ENCODE measurements at places on chromosomes 6 and 20.

GRCh38 chr6:5078121-5078669, 6.9 kb upstream of the PPP1R3G start:
- no peak for DNase-seq

- DNase-seq: no peak
Measured at GRCh38 chr6:125717120-125717731, 32.2 kb upstream of the HEY2 start.

DNA sequence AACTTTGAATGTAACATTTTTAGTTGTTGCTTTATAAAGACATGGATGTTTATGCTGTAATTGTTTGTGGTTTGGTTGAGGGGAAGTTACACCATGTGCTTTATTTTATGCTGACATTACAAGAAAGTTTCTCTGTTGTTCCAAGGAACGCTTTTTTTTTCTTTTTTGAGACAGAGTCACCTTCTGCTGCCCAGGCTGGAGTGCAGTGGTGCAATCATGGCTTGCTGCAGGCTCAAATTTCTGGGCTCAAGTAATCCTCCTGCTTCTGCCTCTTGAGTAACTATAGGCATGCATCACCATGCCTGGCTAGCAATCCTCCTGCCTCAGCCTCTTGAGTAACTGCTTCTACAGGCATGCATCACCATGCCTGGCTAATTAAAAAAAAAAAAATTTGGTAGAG, 21.0 kb upstream of the IFNGR1 start:
- DNase-seq: no peak

DNA sequence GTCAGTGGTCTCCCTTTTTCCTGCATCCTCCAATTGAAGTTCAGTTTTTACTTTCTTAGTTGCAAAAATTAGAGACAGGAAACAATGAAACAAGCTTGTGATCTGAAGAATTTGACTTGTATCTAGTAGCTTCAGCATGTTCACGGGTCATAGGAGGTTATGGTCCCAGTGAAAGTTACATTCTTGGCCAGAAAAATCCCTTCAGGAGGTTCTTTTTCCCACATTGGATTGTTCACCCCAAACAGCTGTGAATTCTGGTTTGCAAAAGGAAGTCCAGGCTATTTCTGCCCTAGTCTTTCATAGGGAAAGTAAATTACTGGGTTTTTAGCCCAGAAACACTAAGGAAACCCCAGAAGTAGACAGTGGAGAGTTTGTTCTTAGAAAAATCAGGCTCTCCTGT, 8.1 kb downstream of the ANKS1A start:
- DNase-seq: no peak

DNA sequence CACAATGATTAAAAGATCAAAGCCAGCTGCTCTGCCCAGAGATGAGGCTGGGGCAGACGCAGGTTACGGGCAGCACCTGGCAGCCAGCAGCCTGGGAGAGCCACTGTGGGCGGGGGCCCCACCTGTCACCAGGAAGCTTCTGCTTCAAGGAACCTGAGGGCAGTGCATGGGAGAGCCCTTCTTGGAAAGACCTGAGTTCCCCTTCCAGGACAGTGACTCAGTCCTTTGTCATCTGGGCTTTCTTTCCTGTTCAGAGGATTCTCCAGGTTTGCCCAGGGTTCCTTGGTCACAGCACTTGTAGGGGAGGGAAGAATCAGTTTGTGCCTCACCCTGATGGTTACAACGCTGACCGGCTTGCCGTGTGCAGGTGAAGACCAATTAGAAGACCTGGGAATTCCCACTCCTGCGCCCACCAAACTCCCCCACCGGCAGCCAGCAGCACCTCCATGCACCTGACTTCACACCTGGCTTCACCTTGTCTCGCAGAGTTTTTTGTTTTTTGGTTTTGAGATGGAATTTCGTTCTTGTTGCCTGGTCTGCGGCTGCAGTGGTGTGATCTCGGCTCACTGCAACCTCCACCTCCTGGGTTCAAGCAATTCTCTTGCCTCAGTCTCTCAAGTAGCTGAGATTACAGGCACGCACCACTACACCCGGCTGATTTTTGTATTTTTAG, 2.0 kb downstream of the ZBP1 start:
- no peak for DNase-seq

DNA sequence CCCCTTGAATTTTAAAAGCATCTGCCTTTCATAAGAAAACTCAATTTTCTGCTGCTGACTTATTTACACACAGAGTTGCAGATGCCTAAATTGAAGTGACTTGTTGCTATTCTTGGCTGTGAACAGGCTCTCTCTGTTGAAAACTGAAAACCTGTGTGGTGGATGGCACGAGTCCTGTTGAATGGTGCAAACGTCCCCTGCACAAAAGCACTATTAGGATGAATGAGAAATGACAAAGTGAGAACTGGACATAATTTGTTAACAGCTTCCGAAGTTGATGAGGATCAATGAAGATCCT, 201.7 kb upstream of the PREP start:
- DNase-seq: no peak

DNA sequence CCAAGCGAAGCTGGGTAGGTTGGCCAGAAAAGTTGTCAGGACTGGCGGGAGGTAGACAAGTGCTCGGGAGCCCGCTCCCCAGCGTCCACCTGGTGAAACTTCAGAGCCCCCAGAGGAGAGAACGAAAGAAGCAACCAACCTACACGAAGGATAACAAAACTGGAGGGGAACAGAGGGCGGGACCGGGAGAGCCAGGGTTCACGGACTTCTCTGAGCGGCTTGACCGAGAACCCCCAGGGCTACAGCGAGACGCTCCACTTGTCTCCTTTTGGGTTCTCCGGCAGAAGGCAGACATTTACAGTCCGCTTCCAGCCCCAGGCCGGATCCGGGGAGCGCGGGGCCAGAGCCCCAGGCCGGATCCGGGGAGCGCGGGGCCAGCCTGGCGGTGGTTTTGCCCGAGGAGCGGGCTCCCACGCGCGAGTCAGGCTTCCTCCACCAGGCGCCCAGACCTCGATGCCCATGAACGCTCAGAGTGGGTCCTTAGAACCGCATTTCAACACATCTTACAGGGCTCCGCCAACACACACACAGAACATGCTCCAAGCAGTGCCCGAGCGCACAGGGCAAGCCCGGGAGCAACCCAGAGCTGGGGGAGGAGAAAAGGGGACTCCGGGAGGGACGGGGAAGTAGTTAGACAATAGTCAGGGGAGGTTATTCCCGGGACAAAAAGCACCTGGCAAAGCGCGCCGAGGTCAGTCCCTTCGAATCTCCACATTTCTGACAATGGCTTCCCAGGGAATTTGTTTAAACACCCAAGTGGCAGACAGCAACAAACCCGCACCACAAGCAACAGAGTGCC, 1.1 kb downstream of the PTPRK start:
- no peak for DNase-seq

- DNase-seq: no peak
Measured at GRCh38 chr6:133288662-133289061, 47.5 kb downstream of the EYA4 start.

DNA sequence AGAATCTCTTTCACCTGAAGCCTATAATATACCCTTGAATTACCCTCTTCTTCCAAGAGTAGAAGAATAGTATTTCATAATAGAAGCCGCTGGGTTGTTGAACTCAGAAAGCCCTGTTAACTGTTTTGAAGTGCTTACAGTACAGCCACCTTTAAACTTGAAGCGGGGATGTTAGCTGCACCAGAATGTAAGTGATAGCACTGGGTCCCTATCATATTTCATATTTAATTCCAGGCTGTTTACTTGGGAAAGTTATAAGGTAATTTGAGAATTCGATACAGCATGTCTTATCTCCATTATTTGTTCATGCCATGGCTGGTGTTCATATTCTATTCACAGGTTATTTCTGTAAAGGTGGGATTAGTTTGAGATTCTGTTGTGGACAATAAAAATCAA, 63.5 kb upstream of the VSTM2L start:
- DNase-seq: no peak

DNA sequence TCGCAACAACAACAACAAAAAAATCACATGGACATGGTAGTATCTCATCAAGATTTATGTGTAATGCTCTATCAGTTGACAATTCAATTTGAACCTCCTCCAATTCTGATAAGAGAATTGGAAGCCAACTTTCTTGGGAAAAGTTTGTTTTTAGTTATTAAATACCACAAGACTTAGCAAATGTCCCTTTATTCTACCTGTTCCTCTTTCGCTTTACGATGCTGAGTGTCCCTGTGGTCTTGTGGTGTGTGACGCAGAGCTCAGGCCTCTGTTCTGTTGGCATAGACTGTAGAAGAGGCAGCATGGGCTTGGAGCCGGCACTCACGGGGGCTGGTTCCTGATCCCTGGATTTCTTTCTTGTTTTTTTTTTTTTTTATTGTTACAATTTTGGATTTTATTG, 76.7 kb downstream of the PSMB1 start:
- DNase-seq: no peak

DNA sequence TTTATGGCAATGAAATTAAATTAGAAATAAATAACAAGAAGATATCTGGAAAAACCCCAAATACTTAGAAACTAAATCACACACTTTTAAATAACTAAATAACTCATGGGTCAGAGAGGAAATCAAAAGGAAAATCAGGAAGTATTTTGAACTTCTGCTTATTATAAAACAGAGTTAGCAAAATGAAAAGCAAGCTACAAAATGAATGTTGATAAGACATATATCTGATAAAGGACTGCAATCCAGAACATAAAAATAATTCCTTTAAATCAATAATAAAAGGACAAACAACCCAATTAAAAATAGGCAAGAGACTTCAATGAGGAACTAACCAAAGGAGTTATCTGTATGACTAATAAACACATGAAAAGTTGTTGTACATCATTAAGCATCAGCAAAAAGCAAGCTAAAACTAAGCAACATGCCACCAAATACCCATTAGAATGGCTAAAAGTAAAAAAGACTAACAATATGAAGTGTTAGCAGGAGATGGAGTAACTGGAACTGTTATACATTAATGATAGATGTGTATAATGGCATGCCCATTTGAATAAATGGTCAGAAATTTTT, 38.9 kb upstream of the STMND1 start:
- DNase-seq: no peak

DNA sequence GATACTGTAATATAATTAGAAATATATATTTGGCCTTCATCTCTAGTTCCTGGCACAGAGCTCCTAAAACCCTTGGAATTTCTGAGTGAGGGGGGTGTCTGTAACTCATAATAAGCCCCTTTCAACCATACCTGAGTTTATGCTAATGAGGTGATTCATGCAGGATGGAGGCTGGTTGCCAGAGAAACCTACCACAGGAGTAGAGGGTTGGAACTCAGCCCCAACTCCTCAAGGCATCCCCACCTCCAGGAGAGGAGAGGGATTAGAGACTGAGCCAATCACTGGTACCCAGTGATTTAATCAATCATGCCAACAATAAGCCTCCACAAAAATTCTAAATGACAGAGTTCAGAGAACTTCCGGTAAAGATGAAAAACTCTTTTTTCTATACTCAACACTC, 17.5 kb downstream of the UQCC1 start:
- no peak for DNase-seq

DNA sequence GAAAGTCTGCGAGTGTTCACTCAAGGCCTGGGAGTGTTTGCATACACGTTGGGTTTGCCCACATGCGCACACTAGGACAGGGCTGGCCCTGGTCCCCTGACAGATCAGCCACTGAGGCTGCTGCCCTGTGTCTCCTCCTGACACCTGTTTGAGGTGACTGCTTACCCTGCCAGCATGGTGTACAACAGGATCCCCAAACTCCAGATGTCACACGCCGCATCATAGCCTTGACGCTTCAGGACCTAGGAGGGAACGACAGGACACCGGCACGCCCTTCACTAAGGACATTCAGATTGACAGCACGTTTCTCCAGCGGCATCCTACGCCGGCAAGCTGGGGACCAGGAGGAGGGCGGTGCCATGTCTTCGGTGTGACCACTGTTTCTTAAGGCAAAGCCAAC, 37.0 kb upstream of the MPC1 start:
- no peak for DNase-seq

GRCh38 chr6:105675715-105676397, 273.0 kb upstream of the PREP start:
- DNase-seq: no peak

GRCh38 chr6:16849280-16849987, 88.2 kb upstream of the ATXN1 start:
- DNase-seq: no peak

- no peak for DNase-seq
Measured at GRCh38 chr6:148222846-148223245, 119.8 kb upstream of the SASH1 start.

DNA sequence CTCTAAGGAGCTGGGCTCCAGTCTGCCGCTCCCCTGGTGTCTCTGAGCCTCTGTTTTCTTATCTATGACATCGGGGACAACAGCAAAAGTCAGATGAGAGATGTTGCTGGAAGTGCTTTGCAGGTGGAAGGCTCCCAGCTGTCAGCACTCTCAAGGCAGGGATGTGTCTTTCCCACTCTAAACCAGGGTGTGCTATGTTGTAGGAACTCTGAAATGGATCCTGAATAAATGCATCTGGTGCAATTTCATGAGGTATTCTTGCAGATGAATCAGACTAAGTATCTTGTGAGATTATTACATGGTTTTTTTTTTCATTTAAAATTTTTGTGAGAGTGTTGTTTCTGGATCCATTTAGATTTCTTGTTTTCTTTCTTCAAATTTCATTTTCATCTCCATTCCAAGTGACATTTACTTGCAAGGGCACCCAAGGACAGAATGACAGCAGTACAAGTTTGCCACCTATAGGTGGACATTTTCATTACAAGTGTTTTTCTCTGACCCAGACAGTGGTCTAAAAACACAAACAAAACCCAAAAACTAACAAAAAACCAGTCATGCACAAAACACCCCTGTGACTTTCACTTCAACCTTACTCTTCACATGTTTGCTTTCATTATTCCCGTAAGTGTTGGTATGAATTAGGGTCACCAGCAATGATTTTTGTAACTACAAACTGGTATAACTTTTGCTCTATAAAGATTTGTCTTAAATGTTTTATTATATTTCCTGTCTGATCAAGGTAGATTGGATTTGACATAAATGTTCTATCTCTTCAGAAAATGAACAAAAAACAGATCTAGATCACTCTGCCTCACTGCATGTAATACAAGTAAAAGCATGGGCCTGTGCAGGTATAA, 14.7 kb upstream of the SIM1 start:
- DNase-seq: no peak

- DNase-seq: no peak
Measured at GRCh38 chr6:113871975-113872374, 14.8 kb downstream of the MARCKS start.

- DNase-seq: no peak
Measured at GRCh38 chr6:125773387-125774341, 17.1 kb upstream of the NCOA7 start.

- no peak for DNase-seq
Measured at GRCh38 chr20:35293303-35294292, 1.4 kb upstream of the FAM83C start.

- no peak for DNase-seq
Measured at GRCh38 chr6:154459513-154459912, 51.0 kb downstream of the CNKSR3 start.

DNA sequence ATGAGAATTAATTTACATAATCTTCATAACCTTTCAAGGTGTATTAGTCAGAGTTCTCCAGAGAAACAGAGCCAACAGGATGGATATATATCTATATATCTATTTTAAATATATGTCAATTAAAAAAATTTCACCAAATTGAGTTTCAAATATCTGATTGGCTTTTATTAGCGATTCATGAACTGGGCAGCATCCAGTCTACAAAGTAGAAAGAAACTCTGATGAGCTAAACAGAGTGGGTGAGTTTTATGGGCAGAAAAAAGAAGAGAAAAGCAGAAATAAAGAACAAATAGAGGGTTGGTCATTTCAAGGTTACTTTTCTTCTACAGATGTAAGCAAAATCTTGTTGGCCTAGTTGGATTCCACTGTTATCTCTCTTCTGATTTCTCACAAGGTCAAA, 29.0 kb upstream of the BTBD3 start:
- DNase-seq: no peak

- no peak for DNase-seq
Measured at GRCh38 chr6:142359271-142359960, 57.6 kb downstream of the ADGRG6 start.

- no peak for DNase-seq
Measured at GRCh38 chr6:79602859-79603258, 28.3 kb upstream of the SH3BGRL2 start.

Measured in natural killer cell treated with Interleukin-12 subunit alpha and Interleukin-12 subunit beta and Interleukin-15 and Interleukin-18, amount 100 ng/mL, for 72 hours (primary cell).